ENCODE measurements at places on chromosomes 5 and 9.
A peak's percentile ranks its signal among the peaks of the same experiment; 100 is the strongest.

DNA sequence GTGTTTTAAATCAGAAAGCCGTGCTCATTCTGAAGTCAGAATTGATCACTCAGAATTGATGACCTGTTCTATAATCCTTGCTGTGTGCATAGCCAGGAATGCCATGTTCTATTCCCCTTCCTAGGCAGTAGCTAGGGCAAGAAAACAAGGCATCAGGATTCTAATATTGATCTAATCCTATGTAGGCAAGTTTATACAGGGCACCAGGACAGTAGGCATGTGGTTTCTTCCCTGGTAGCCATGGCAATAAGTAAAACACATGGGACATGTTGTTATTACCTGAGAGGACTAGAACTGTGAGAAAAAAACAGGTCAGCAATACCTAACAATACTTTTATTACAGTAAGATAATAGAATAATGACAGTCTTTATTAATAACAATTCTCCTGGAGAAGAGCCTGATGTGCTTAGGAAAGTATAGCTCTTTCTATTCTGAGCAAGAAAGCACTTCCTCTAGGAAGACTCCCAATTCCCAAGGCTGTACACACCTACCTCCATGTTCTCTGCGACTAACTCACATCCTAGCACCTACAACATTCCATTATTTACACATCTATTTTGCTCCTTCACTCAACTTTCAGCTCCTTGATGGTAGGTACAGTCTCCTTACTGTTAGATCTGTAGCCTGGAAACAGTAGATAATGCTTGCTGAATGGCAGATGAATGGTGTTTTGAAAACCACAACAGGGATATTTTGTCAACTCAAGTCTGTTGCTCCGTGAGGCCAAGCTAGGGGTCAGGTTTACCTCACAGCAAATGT lies 70.8 kb downstream of the STX17 start:
- DNase-seq = no peak

GRCh38 chr9:76020652-76021051 lies 130.2 kb downstream of the PCSK5 start:
- no peak for DNase-seq

- DNase-seq = no peak
Observed at GRCh38 chr9:15205632-15206420, 101.2 kb downstream of the TTC39B start.

- no peak for DNase-seq
Observed at GRCh38 chr9:93447655-93448054, 3.8 kb upstream of the FAM120A start.

DNA sequence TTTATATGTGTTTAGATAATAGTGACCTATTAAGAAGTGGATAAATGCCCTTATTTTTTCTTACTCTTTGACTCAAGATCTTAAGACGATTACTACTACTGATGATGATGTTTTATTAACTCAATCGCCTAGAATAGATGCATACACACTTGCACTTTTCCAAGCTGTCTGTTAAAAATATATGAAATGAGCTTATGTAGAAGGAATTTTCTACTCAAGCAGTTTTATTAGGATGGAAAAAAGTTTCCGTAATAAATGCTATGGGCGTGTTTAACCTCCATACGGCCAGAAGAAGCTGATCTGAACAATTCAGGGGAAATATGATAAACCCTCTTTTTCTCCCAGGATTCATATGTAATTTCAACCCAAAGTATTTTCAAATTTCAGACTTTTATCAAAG lies 455.7 kb upstream of the MPDZ start:
- DNase-seq = no peak

GRCh38 chr5:10632110-10632761 lies 68.4 kb downstream of the ANKRD33B start:
- DNase-seq = no peak

GRCh38 chr5:62896121-62896893 lies 317.7 kb downstream of the LRRC70 start:
- DNase-seq = no peak

GRCh38 chr5:129909225-129909624 lies 5.0 kb downstream of the CHSY3 start:
- DNase-seq = no peak

DNA sequence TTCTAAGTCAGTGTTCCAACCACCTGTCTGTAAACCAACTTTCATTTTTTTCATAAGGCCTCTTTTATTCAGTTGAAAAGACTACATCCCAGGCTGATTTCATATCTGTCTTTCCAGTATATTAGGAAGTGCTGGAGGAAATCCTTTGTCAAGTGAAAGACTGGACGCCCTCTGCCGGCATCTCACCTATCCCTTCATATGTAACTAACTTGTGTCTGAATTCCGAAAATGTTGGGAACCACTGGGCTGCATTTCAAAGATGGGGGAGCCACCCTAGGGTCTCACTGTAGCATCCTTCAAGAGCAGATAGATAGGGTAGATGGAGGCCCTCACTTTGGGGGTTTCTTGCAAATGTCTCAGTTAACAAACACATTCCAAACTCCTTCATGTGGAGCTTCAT lies 569.8 kb downstream of the CTNND2 start:
- no peak for DNase-seq

- no peak for DNase-seq
Observed at GRCh38 chr9:99459919-99460318, 237.8 kb downstream of the SEC61B start.

DNA sequence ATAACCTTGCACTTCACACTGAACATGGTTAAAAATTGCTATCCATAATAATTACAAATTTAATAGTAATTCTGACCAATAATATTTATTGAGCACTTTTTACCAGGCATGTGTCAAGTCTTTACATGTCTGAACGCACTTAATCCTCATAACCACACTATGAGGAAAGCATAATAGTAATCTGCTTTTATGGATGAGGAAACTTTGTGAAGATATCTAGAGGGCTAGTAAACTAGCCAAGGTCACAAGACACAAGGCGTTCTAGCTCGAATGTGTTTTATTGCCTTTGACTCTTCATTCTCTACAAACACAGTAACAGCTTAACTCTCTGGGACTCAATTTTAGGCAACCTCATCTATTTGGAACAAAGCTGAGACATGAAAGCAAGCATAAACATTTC lies 205.1 kb downstream of the ARHGEF28 start:
- no peak for DNase-seq

GRCh38 chr9:98120476-98120875 lies 1.5 kb upstream of the TRIM14 start:
- DNase-seq = no peak

- DNase-seq = no peak
Observed at GRCh38 chr9:87569518-87569917, 71.9 kb downstream of the DAPK1 start.

- DNase-seq = no peak
Observed at GRCh38 chr5:143886651-143887638, 75.0 kb downstream of the HMHB1 start.

GRCh38 chr5:625516-625915 lies 13.4 kb downstream of the CEP72 start:
- DNase-seq = no peak

- peak; percentile 39 for DNase-seq
Observed at GRCh38 chr5:177357459-177358351, at the start of gene RGS14. TSS of gene RGS14 (plus strand) at chr5:177357924. CDS start at chr5:177358025, 101 bp downstream.

DNA sequence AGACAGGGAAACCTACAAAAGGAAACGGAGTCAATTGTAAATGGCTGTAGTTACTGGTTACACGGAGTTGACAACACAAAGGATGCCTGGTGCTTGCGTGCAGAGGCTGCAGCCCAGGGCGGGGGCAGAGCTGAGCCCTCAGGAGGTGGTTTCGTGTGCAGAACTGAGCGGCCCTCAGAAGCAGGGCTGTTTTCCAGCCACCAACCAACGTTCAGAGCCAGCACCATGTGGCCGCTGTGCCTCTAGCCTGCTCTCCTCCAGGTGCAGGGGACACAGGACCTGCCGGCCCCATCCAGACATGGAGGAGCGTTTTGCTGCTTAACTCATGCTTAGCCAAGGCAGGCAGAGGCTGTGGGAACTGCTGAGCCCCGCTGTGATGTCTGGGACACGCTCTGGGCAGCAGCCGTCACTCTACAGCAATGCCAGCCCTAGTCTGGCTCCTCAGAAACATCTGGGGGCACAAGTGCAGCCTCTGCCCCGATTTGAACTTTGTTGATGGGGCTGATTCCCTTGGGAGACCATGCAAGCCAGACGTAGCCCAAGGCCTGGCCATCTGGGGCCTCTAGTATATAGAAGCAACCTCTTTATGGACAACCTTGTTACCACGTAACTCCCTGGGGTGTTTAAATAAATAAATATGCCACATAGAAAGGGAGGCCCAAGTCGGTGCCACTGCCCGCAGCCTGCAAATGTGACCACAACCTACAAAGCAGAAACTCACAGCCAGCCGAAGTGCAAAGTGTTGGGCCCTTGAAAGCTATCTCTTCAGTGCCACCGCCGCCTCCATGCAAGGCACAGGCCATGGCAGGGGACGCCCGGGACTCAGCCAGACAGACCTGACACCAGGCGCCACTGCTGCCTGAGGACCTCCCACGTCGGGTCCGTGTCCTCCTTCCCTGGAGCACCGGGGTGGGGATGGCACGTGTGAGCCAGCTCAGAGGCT lies 42.1 kb downstream of the NKD2 start:
- DNase-seq = no peak

DNA sequence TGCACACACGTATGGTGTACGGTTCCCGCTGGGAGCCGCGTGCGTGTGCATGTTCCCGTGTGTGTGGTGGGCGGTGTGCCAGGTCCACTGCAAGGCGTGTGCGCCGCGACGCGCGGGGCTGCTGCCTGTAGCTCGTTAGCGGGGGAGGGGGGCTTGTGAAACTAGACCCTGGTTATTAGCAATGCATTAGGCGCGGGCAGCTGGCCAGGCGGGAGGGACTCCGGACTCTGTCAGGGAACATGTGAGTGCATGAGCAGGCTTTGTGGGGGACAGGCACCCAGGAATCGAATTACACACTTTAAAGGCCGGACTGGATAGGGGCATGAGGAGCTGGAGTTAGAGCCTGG lies 32.2 kb upstream of the ENHO start:
- DNase-seq = no peak

GRCh38 chr9:12658531-12659209 lies 34.5 kb upstream of the TYRP1 start:
- DNase-seq = no peak

DNA sequence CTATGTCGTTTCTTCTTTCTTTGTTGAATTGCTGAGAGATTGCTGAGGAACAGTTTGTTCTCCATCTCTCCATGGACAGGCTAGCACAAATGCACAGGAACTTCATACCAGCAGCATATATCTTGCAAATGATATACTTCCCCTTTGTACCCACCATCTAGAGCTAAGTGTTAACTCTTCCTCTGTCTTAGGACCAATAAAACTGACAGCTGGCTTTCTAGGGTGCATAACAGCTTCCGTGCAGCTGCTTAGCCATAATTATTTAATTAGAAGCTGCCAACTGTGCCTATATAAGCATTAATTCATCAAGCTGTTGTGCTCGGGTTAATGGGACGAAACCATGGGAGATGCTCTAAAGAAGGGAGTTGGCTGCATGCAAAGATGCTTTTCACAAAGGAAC lies 38.7 kb downstream of the KCTD16 start:
- no peak for DNase-seq

GRCh38 chr5:61578858-61579503 lies 246.9 kb downstream of the ZSWIM6 start:
- no peak for DNase-seq

DNA sequence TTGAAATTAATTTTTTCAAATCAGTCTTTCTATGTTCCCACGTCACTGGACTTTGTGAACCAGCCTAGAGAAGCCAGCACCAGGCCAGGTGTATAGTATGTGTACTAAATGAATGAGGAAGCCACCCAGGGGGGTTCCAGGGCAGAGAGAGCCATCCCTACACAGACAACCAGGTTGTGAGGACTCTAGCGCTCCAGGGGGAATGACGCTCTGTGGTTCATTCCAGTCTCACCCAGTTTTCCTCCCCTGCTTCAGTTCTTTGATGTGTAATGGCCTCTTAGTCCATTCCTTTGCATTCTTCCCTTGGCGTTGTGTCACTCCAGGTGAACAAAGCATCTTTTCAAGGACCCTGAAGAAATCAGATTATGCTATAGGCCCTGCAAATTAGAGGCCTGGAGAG lies 330.6 kb downstream of the NSG2 start:
- no peak for DNase-seq

DNA sequence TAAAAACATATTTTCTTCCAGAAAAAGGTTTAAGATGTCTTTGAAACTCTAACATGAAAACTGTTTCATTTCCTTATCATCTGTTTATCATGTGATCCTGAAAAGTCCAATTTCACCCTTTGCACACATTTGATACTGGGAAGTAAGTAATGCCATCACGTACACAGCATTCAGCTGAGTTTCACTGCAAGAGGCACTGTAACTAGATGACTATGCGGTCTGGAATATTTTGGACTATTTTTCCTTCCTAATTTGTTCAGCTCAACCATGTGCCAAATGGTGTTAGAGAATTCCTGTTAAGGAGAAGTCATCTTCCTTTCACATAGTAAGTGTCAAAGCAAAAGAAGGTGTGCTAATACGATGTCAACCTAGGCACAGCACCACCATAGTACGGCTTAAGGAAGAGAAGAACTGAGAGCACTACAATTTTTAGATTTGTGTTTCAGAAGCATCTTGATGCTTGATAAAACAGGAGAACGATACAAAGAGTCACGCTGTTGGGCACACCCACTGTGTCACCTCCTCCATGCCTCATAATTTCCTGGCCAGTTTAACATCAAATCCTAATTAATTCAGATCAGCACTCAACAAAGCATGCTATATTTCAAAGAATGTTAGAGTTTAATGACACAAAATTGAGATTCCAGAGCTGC lies 77.5 kb downstream of the GNAQ start:
- DNase-seq = no peak

GRCh38 chr9:27563738-27564430 lies 9.4 kb downstream of the C9orf72 start:
- no peak for DNase-seq

DNA sequence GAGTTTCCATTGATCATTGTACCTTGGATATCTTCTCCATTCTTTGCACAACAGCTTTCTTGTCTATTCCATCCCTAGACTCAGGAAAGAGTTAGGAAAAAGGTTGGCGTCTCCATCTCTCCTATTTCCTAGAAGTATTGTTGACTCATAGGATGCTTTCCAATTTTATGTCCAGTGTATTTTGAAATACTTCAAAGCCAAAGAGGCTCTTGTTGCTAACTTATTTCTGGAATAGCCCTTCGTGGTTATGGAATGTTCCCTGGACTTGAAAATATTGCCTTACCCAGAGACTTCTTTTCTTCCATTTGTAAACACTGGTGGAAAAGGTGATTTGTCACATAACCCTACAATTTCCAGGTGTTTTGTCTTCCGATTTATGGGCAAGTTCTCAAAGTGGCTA lies 402.3 kb upstream of the ZNF608 start:
- no peak for DNase-seq

GRCh38 chr9:68895741-68896478 lies 118.0 kb downstream of the PRKACG start:
- DNase-seq = no peak

DNA sequence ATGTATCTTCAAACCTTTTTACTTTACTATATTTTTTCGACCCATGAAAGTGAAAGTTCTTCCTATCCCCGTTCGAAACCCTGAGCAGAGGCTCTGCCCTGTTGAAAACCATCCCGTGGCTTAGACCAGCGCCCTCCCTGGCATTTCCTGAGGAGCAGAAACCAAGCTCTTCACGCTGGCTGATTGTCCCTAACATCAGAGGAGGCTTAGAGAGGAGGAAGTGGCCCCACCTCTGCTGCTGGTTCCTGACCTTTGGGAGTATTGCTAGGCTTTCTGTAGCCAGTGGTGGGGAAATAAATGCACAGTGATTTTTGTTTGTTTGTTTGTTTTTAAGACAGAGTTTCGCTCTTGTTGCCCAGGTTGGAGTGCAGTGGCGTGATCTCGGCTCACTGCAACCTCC lies 4.2 kb upstream of the PTGES start:
- DNase-seq = no peak

- DNase-seq = no peak
Observed at GRCh38 chr5:179251276-179251969, 93.8 kb downstream of the ADAMTS2 start.

All from endothelial cell (in vitro differentiated cells).